MCF 10A (cell line): ENCODE measurements at places on chromosomes 1 and 21. TPM values are rescaled to one million over a fixed set of nuclear protein-coding genes. Genes with fewer than 3 reads are reported as not detected.
A peak's percentile ranks its signal among the peaks of the same experiment; 100 is the strongest.

TAS1R1 gene
- total RNA-seq = not detected in 2 replicates

PROX1 gene
- total RNA-seq = 0.61 TPM in 2 replicates

SMPDL3B gene
- total RNA-seq = 2.6 and 4.0 TPM in 2 replicates

TEDDM1 gene
- total RNA-seq = not detected in 2 replicates

OR2T11 gene
- total RNA-seq = not detected in 2 replicates

STYXL2 gene
- total RNA-seq = not detected in 2 replicates

GFI1 gene
- total RNA-seq = 0.27 TPM in 1 of 2 replicates, not detected in the other

ASCL5 gene
- total RNA-seq = not detected in 2 replicates

FAM151A gene
- not detected in 2 replicates for total RNA-seq

RHD gene
- total RNA-seq = not detected in 2 replicates

SERTAD4 gene
- total RNA-seq = 0.19 TPM in 1 of 2 replicates, not detected in the other

NPHS2 gene
- total RNA-seq = not detected in 2 replicates

AKT3 gene
- 31.9 and 35.0 TPM in 2 replicates for total RNA-seq

GPR3 gene
- total RNA-seq = 0.47 and 0.65 TPM in 2 replicates

SLX9 gene
- total RNA-seq = 40.4 and 58.7 TPM in 2 replicates

GRCh38 chr1:201813226-201813625, 15.7 kb upstream of the IPO9 start:
- DNase-seq = no peak

GRCh38 chr1:241115784-241116183, 241.2 kb downstream of the RGS7 start:
- DNase-seq = no peak

DNA sequence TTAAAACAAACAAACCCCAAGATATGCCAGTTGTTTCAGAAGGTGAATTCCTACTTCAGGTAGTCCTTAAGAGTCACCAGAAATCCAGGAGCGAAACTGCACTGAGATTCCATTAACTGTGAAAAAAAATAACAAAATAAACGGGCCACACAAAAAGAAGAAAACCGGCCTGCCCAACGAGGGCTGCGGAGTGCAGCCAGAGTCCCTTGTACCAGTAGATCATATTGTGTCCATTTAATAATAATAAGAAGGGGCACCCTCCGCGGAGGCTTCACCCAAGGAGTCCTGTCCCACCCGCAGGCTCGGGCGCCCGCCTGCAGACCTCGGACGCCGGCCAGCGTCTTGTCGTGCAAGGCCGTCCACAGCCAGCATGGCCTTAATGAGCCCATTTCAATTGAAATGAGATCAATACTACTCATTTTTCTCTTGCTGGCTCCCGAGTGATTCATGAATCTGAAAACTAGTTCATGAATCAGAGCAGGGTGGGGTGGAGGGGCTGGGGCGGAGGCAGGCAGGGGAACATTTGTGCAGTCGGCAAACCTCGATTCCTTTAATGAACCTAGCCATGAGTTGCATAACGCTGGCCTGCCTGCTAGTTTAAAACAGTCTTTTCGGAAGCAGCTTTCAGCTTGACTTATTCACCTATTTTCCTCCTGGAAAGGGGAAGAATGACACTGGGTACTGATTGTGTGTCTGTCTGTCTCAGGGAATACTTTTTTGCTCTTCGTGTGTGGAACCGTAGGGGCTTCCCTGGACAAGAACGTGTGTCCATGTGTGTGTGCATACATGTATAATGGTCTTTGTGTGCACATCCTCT, 113.1 kb upstream of the IRF2BP2 start:
- peak; percentile 99 for DNase-seq

DNA sequence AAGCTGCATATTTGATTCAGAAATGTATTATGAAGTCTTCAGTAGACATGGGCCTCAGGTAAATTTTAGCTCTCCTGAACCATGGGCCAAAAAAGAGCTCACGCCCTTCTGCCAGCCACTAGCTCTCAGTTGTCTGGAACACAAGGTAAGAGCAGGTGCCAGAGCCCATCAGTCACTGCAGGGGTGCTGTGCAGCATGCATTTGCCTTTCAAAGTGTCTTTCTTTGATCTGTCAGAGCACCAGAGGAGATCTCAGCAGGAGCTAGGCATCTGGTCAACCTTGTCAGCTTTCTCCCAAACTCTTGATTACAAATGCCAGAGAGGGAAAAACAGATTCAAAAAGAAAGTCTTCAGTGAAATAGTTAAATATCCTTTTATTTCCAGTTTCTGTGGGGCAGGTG, 332.3 kb downstream of the COL11A1 start:
- no peak for DNase-seq

DNA sequence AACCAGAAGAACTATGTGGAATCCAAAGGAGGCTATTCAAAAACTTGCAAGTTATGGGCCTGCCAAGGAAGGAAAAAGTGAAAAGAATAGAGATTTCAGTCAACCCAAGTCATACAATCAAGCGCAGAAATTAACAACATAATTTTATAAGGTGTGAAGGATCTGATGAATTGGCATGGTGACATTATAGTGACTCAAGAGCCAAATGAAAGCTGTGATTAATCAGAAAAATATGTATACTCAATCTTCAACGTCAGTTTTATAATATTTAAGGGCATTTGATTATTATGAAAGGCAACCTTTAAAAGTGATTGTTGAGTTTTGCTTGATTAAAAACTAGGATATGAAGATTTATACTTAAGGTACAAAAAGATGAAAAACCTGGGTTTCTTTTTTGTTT, 37.8 kb upstream of the THEM4 start:
- DNase-seq = no peak

- DNase-seq = peak; percentile 99
Measured at GRCh38 chr1:88683541-88684481, at the start of gene PKN2. PKN2 (plus strand) TSS chr1:88684273; CDS start chr1:88684581, 308 bp downstream.

DNA sequence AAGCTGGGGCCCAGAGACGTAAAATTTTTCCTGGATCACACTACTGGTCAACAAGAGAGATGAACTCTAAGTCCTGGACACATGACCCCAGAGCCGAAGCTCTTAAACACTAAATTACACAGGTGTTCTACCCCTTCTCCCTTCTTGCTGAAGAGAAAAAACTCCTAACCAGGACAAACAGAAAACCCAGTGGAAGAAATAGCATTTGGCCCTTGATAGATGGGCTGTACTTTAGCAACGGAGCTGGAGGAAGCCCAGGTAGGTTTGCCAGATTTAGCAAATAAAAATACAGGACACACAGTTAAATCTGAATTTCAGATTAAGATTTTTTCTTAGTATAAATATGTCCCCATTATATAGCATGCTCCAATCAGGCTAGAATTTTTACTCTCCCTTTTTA, 72.7 kb downstream of the DIRAS3 start:
- no peak for DNase-seq

DNA sequence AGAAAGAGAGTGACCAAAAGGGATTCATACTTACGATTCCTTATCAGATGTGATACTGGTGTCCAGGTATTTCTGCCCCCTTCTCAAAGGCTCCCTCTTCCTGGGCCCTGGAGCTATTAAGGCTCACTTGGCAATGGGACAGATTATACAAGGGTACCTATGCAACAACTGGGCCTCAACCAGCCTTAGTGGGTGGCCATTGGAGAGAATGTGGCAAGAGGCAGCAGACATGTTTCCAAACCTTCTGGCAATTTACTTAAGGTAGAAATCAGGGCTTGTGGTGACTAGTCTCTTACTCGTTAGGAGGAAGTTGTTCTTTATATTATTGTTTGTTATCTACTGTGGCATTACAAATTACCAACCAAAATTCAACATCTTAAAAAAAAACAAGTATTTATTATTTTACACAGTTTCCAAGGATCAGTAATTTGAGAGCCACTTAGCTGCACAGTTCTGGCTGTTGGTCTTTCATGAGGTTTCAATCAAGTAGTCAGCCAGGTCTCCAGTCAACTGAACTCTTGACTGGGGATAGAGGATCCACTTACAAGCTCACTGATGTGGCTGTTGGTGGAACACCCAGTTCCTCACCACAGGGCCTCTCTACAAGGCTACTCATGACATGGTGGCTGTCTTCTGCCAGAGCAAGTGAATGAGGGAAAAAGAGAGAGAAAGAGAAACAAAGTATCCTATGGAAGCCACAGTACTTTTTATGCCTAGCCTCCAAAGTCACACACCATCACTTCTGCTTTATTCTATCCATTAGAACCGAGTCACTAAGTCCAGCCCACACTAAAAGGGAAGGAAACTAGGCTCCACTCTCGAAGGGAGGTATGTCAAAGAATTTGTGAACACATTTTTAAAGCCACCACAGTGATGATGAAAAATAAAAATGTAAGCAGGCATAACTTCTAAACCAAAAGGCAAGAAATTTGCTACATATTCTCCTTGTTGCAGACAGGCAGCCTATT, 10.7 kb downstream of the ZNF648 start:
- peak; percentile 26 for DNase-seq

GRCh38 chr1:41174170-41174569, 67.9 kb downstream of the SCMH1 start:
- DNase-seq = peak; percentile 45

GRCh38 chr1:68633141-68633919, 136.4 kb upstream of the DEPDC1 start:
- DNase-seq = no peak

GRCh38 chr1:114290341-114290740, 136.7 kb upstream of the SYT6 start:
- DNase-seq = no peak

- DNase-seq = no peak
Measured at GRCh38 chr1:206992790-206993189, 22.5 kb upstream of the FCAMR start.

DNA sequence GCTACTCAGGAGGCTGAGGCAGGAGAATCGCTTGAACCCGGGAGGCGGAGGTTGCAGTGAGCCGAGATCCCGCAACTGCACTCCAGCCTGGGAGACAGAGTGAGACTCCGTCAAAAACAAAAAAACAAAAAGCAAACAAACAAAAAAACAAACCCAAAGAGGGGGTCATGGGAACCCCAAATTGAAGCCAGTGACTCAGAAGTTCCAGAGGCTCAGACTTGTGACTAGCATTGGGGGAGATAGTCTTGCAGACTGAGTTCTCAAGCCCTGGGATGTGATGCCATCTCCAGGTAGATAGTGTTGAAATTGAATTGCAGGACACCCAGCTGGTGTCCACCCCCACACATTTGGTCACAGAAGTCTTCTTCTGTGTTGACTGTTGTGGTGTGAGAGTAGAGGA, 24.9 kb upstream of the ENO1 start:
- DNase-seq = peak; percentile 75

DNA sequence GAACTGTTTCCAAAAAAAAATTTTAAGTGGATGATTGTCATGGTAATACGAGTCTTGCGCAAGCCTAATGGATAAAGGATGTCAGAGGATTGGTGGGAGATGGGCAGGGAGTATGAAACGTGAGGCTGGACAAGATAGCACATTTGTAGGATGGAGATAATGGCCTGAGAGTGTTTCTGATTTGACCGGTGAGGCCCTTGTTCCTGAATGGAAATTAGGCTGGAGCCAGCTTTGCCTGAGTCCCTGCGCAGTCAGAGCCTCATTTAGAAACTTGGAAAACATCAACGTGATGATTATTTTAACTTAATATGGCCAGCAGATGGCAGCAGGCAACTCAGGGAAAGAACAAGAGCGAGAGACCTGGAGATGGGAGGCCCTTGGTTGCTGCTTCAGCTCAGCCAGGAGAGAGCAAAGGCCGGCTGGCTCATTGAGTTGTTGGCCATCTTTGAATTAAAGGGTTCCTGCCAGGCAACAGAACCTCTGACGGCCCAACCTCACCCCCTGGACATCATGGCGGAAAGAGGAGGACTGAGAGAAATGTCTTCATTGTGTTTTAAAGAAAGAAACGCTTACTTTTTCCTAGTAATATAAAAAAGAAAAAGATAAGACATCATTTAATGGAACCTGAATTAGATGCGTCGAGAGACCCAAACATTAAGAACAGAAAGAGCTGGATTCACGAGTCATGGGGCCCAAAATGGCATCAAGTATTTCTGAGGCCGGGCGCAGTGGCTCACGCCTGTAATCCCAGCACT, 80.3 kb downstream of the SELENOF start:
- DNase-seq = peak; percentile 91

DNA sequence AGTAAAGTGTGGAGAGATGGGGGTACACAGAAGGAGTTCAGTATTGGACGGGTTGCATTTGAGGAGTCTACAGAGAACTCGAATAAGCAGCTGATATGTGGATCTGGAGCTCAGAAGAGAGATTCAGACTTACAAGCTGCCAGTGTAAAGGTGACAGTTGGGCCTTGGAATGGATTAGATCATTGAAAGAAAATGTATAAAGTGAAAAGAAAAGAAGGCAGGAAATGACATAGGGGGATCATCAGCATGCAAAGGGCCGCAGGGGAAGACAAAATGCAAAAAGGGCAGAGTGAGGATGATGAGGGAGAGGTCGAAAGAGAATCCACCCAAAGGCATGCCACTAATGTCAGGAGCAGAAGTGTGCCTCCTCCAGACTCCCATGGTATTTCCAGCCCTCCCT, 273.3 kb downstream of the TNR start:
- no peak for DNase-seq

GRCh38 chr1:40750451-40750908, 33.1 kb upstream of the KCNQ4 start:
- no peak for DNase-seq

- peak; percentile 48 for DNase-seq
Measured at GRCh38 chr1:26887125-26887524, 3.0 kb downstream of the GPN2 start.

GRCh38 chr1:6123083-6123482, 57.0 kb downstream of the CHD5 start:
- peak; percentile 28 for DNase-seq

- DNase-seq = no peak
Measured at GRCh38 chr1:21669258-21670058, at the start of gene RAP1GAP. RAP1GAP (minus strand) TSS chr1:21669357; CDS start chr1:21620032, 49,325 bp downstream.

- no peak for DNase-seq
Measured at GRCh38 chr1:47881505-47882442, 115.4 kb downstream of the TRABD2B start.

DNA sequence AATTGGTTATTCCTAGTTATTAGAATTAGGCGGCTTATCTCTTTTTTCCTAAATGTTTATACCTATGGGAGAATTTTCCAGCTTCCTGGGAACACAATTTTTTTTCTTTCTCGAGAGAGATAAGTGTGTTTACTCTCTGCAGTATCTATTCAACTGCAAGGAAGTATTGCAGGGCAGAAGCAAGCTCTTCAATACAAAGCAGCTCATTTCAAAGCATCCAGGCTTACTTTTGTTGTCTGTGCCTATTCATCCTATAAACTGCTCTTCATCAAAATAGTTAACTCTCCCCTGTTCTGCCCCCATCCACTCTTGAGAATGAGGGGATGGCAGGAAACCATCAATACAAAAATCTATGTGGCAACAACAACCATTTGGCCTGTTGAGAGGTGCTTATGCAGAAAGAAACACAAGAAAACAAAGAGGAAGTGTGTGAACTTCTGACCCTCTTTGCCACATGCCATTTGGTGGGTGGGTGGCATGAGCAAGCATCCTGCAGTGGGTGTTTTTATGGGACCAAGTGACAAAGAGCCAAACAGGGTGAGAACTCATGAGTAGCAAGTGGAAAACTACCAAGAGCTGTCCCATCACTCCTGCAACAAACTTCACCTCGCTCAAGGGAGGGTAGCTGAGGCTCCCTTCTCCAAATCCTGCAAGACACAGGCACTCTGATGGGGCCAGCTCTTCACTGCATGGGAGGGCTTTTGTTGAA, 50.6 kb upstream of the MRPS6 start:
- DNase-seq = no peak

GRCh38 chr1:35715568-35716002, 3.1 kb downstream of the C1orf216 start:
- DNase-seq = peak; percentile 82

- no peak for DNase-seq
Measured at GRCh38 chr1:44244986-44245385, 31.7 kb downstream of the DMAP1 start.
